ENCODE measurements at places on chromosomes 13 and 19. TPM values are rescaled to one million over a fixed set of nuclear protein-coding genes. Genes with fewer than 3 reads are reported as not detected.
A peak's percentile ranks its signal among the peaks of the same experiment; 100 is the strongest.

- DNase-seq: no peak
Observed at GRCh38 chr19:14425696-14426138, 6.6 kb upstream of the DDX39A start.

Gene HSPB6
- total RNA-seq: 0.37 TPM

DNA sequence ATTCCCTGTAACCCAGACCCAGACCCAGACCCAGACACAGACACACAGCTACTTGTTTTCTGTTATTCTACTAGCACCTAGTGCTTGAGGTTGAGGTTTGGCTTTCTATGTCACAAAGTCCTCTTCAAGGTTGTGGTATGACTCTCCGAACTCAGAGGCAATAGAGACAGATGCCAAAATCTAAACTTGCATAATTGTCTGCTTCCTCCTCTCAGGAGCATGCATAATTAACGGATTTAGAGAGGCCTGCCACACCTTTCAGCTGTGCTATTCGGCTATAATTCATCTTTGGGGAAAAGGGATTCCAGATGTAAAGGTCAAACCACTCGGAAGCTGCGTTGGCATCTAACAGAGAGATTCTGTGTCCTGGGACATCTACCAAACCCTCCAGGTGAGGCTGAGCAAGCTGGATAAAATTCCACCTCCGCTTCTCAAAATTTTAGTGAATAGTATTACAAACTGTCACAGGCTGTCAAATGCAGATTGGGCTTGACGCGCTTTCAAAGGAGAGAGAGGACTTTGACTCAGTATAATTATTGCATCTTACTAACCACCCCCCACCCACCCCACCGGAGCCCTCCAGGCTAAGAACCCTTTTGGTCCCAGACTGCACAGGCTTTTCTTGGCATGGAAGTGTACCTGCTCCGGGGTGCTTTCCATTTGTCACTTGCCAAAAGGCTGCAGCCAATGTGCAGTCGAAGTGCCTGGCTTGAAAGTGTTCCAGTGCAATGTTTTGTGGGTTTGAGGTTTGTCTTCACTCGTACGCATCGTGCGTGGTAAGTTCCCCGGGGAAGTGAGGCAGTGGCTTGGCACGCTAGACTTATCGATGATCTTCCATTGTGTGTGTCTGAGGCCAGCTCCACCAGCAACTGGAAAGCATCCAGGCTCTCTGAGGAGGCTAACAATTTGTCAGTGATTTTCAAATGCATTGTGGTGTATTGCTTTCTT lies 194.1 kb downstream of the TDRD3 start:
- DNase-seq: no peak

Gene ANGPTL4
- not detected for total RNA-seq

DNA sequence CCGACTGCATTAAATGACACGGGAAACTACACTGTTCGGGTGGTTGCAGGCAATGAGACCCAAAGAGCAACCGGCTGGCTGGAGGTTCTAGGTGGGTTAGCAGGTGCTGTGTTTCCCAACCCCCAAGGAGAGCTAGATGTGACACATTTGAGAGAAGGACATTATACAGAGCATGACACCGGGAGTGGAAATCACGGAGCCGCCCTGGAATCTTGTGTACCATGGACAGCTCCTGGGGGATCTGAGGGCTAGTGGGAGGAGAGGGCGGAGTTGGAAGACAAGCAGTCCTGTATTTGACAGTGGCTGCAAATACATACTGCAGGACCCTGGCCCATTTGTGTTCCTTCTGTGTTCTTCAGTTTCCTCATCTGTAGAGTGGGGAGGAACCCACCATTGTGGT lies 2.3 kb downstream of the CEACAM18 start:
- DNase-seq: peak; percentile 50

DNA sequence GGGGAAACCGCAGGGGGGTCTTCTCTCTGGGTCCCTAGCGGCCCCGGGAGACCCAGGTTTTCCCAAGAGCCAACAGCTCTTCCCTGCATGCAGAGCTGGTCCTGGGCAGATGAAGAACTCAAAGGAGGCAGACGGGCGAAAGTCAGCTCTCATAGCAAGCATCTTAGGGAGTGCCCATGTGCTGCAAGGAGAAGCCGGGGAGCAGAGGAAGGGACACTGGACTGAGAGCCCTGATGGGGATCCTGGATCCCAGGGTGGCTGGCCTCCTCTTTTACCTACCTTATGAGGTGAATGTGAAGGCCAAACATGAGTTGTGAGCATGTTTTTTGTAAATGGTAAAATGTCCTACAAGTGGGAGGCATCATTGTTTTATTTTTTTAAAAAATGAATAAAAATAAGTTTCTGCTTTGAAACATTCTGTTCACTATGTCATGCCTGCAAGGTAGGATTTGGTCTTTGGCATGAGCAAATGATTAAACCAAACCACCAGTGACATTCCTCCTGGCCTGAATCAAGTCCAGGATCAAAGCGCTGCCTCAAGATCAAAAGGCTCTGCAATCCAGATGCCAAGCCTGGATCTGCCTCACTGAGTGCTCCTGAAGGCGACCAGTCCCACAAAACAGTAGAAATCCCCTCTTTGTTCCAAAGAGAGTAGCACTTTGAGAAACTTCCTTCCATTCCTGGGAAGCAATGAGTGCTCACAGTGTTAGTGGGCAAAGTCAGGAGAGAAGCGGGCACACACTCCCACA lies 92.2 kb upstream of the SERP2 start:
- no peak for DNase-seq

- no peak for DNase-seq
Observed at GRCh38 chr13:76307142-76307541, 579.1 kb downstream of the KCTD12 start.

Gene GNG7
- 13.9 TPM for total RNA-seq

- no peak for DNase-seq
Observed at GRCh38 chr19:16203256-16204004, 5.7 kb downstream of the AP1M1 start.

Gene IGFL4
- 0.70 TPM for total RNA-seq

Gene IGFL2
- not detected for total RNA-seq

DNA sequence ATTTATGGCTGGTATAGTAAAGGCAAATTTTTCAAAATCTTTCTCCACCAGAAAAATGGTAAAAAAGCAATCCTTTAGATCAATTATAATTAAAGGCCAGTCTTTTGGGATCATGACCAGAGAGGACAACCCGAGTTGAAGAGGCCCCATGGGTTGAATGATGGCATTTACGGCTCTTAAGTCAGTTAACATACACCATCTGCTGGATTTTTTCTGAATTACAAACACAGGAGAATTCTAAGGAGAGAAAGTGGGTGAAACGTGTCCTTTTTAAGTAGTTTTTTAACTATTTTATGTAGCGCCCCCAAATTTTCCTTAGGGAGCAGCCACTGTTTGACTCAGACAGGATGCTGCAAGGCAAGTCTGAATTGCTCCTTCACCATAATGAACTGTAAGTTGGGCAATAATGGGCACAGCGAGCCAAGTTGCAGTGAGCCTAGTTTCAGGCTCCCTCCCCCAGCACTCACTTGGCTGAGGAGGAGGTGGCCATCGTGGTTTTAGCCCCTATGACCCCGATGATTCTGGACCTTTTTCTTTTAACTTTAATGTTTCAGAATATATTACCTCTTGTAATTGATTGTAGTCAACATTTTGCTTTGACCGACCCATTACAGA lies 13.6 kb upstream of the ZNF611 start:
- DNase-seq: no peak

- no peak for DNase-seq
Observed at GRCh38 chr19:718991-719512, 10.3 kb downstream of the PALM start.

Gene OXGR1
- 0.42 TPM for total RNA-seq

GRCh38 chr19:6654347-6655310 lies 15.3 kb downstream of the TNFSF14 start:
- no peak for DNase-seq

Gene ZGLP1
- total RNA-seq: 11.3 TPM

Gene EXOC3L2
- total RNA-seq: 1.1 TPM

DNA sequence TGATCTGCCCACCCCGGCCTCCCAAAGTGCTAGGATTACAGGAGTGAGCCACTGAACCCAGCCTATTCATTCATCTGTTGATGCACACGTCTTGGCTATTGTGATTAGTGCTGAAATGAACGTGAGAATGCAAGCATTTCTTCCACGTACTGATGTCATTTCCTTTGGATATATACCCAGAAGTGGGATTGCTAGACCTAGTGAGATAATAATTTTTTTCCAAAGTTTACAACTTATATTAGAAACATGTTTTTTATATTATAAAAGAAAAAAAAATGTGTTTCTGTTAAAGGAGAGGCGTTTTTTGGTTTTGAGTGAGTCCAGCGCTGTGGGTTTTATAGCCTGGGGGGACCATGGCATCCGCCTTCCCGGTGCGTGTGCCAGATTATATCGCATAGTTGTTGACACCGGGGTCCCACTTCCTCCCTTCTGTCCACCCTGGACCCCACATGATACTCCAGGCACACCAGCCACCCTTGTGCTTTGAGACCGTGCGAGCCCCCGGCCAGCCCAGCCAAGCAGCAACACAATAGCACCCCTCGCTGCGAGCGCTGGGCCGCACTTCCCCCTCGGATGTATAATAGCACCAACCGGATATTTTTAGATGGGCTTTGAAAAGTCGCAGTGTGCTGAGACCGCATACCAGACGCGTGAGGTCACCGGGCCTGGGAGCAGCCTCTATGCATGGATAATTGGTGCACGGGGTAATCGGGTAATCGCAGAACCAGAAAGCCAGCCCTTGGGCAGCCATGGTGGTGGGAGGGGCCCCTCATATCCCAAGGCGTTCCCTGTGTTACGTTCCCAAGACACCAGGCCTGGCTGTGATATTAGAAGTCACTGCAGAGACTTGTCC lies 59.6 kb downstream of the MYO9B start:
- DNase-seq: peak; percentile 84

Gene OR1I1
- not detected for total RNA-seq

Gene NDUFA13
- total RNA-seq: 371 TPM

- DNase-seq: no peak
Observed at GRCh38 chr13:27043013-27043412, 128.6 kb downstream of the USP12 start.

- no peak for DNase-seq
Observed at GRCh38 chr19:8075158-8076074, 22.9 kb downstream of the CCL25 start.

Gene ZNF723
- not detected for total RNA-seq

DNA sequence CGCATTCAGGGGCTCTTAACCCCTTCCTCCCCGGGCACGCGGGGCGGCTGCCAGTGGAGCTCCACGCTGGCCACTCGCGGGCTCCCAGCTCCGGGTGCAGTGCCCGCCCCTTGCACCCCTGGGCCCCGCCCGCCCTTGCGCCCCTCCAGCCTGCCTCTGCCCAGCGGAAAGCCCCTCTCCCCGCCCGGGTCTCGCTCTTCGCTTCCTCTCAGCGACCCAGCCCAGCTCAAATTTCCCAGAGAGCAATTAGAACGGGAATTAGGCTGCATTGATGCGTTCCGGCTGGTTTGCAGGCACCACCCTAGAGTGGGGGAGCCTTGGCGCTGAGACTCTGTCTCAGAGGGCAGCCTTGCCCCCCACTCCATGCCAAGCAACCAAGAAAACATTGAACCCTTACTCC lies 1.8 kb upstream of the GSX1 start:
- no peak for DNase-seq

Gene DIRAS1
- 19.9 TPM for total RNA-seq

DNA sequence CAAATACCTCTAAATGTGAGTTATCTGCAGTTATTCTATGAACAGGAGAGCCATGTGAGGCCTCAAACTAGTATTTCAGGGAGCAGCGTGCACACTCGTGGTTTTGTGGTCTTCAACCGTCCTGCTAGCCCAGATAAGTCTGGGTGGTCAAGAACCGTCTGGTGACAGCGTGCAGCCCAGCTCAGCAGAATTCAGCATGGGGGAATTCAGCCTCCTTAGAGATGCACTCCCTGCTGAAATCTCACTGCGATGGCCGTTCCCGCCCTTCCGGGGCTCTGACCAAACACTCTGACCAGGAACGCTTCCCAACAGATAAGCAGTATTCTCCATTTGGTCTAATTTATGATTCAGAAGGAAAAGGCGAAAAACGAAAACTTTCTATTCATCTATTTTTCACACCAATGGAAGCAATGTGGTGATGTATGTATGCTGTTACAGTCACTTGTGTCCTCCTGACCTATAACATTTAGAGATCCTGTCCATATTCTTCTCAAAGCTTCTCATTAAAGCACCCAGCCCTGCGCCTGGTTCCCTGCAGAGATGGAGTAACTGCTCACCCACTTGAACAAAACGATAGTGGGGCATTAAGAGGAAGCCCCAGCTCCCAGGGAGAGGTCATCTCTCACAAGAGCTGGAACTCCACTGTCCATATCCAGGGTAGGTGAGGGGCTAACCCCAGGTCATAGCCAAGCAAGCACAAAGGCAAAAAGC lies 2.9 kb downstream of the ANKRD27 start:
- no peak for DNase-seq

DNA sequence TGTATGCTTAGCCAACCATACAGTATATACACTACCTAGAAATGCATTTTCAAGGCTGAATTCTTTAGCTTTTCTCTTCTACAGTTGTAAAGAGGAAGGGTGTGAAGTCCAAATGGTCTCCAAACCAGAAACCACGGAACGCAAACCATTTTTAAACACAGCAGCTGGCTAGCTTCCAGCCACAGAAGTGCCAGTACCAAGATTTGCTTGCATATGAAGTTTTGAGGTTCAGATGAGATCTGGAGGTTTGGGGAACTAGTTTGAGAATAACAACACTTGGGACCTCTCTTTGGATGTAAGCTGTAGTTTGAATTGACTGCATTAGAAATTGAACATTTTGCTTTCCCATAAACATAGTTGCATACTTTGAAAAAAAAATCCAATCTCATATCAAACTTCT lies 1243.5 kb downstream of the EFNB2 start:
- no peak for DNase-seq

Gene WIZ
- total RNA-seq: 80.2 TPM

GRCh38 chr19:29379257-29380021 lies 146.4 kb upstream of the VSTM2B start:
- no peak for DNase-seq

Gene PRR12
- 53.7 TPM for total RNA-seq

Gene TEX29
- total RNA-seq: 0.50 TPM

Gene APOC4
- total RNA-seq: not detected

DNA sequence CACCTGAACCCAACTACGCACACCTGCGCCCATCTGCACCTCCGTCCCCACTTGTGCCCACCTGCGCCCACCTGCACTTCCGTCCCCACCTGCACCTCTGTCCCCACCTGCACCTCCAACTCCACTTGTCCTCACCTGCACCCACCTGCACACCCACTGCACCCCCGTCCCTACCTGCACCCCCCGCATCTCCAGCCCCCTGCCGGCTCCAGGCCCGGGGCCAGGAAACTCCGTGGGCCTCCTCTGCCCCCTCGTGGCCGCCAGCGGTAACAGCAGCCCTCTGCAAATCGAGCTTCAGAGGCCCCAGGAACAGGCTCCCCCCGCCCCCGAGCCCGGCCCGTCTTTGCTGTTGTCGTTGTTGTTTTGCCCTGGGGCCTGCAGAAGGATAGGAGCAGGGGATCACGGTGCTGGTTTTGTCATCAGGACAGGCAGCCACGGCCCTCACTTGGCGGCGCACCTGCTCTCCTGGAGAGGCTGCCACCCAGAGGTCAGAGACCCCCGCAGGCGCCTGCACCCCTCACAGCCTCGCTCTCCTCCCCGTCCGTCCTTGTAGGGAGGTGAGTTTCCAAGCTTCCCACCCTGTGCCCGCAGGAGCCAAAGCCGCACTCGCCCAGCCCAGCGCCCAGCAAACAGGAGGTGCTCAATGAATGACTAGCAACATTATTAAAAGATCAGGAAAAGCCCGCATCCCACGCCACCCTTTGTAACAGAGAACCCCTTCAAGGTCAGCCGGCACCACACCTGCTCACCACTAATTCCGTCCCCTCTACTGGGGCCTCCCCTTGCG lies 65.4 kb downstream of the GNG7 start:
- DNase-seq: peak; percentile 64

- no peak for DNase-seq
Observed at GRCh38 chr13:99357131-99357596, 50.0 kb upstream of the GPR183 start.

Measured in neural crest cell (in vitro differentiated cells).